ENCODE measurements at places on chromosomes 13 and 19.

DNA sequence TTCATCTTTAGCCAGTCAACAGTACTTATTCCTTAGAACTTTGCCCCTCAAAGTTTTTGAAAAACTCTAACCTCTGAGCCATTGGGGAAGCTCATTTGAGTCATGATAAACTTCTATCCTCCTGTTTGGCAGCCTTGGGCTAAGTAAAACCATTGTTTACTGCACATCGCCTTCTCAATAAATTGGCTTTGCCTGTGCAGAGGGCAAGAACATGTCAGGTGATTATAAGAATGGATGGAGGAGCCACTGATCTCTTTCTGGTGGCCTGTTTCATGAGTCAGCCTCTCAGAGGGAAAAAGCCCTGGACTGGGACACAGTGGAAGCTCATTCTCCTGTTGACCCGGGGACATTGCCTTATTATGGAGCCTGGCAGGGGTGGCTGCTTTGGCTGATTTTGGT, 19.4 kb upstream of the PSG4 start:
- DNase-seq, result no peak

- no peak for DNase-seq
Observed at GRCh38 chr13:100399455-100399854, 189.1 kb downstream of the GGACT start.

DNA sequence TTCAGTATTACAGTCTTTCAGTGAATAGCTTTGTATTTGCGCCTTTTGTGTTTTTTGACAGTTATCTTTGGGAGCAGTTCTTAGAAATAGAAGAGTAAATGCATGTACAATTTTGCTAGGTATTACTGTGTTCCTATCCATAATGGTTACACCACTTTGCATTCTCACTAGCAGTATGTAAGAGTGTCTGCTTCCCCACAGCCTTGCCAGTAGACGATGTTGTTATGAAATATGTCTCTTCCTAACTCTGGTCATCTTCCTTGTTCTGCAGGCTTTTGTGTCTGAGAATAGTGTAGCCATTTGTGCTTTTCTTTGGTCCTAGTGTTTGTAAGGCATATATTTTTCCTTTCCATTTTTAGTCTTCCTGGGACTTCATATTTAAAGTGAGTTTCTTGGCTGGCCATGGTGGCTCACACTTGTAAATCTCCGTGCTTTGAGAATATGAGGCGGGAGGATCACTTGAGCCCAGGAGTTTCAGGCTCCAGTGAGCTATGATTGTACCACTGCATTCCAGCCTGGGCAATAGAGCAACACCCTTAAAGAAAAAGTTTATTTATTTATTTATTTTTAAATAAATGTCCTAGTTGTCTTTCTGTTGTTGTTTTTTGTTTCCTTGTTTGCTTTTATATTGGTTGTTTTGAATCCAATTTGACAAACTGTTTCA, 140.3 kb downstream of the PDS5B start:
- DNase-seq, result no peak

DNA sequence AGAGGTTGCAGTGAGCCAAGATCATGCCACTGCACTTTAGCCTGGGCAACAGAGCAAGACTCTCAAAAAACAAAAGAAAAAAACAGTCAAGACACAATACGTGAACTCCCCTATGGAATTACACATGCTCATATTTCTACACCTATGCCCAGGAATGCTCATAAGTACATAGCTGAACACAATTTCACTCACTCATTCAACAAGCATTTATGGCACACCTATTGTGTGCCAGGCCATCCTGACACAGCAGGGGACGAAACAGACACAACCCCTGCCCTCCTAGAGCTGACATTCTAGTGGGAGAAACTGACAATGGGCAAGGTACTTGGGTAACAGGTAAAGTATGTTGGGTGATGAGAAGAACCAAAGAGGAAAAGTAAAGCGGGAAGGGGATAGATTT, 9.5 kb downstream of the AXL start:
- DNase-seq, result no peak

DNA sequence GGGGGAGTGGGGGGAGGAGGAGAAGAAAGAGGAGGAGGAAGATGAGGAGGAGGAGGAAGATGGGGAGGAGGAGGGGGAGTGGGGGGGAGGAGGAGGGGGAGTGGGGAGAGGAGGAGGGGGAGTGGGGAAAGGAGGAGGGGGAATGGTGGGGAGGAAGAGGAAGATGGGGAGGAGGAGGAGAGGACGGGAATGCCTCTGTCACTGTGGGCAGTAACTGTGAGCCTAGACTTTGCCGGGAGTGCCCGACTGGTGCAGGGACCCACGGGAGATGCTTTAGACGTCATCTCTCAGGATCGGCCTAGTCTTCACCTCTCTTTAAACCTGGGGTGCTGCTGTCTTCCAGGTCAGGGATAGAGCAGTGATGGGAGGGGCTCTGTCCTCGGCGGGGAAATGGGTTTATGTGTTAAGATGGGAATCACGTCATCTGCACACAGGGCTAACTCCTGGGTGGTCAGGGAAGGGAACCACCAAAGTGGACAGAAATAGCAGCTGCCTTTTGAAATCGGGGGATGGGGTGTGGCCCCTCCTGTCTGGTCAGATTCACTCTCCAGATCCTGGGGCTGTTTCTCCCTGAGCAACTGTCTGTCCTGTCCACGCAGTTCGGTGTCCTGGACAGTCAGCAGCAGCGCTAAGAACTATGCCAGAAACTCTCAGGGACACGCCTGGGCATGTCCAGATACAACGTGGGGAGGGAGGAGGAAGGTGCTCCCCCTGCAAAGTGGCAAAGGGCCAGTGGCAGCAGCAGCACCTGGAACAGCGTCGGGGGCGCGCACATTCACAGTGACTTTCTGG, 26.9 kb downstream of the GAS6 start:
- DNase-seq, result no peak

- DNase-seq, result peak; percentile 19
Observed at GRCh38 chr13:44437356-44438233, 64.0 kb downstream of the SERP2 start.

DNA sequence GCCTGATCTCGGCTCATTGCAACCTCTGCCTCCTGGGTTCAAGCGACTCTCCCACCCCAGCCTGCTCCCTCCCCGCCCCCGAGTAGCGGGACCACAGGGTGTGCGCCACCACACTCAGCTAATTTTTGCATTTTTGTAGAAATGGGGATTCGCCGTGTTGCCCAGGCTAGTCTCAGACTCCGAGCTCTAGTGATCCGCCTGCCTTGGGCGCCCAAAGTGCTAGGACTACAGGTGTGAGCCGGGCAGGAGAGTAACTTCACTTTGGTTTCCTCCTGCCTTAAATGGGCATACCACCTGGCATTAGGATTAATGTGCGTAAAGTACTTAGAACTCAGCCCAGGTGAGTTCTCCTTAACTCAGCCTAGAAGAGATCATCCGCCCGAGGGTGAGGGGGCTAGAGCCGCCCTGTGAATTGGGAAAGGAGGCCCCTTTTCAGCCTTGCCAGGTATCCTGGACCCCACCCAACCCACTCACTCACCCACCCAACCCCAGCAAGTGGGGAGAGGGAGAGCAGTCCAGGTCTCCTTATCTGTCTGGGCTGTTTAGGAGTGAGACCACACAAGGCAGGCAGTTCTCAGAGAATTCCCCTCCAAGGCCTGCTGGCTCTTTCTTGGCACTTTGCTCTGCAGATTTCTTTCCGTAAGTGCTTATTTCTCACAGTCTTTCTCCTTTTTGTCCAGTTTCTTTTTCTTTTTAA, 1.2 kb upstream of the ZFP36 start:
- DNase-seq, result no peak

DNA sequence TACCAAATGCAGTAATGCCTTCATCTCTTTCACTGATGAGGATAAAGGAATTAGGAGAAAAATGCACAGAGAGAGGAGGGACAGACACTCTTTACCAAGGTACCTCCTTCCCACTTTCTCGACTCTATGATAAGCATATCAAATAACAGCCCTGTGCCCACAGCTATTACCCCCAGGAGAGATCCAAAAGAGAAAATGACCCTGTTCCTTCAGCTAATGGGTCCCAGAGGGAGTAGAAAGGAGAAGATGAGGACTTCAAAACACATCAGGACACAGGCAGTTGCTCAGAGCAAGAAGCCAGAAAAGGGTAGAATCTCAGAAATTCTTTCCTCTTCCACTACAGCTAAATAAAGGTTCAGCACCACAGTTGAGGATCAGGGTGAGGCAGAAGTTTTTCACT, 80.6 kb downstream of the ABCC4 start:
- DNase-seq, result no peak

DNA sequence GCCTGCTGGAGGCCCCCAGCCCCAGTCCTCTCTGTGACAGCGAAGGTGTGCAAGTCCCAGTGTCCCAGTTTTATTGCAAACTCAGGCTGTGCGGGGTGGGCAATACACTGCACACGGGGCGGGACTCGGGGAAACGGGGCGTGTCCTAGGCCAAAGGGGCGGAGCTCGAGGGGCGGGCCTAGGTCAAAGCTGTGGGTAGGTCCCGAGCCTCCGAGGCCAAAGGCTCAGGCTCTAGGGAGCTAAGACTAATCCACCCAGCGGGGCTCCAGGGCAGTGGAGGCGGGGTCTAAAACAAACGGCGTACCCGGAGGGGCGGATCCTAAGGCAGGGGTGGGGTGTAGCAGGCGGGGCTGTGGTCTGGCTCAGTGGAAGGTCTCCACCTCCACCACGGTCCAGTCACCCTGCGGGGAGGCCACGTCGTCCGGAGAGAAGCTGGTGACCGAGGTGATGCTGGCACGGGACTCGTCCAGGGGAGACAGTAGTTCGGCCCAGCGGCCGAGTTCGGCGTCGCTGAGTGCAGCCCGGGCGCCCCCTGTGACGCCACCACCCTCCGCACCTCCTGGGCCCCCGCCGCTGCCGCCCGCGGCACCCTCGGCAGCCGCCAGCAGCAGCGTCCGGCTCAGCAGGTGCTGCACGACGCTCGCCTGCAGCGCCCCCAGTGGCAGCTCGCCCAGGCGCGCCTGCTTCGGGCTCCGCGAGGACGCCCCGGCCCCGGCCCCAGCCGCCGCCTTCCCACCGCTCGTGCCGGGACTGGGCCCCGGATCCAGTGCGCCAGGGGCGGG, 5.3 kb downstream of the PRR36 start:
- no peak for DNase-seq

- no peak for DNase-seq
Observed at GRCh38 chr13:97810152-97810551, 143.3 kb upstream of the IPO5 start.

DNA sequence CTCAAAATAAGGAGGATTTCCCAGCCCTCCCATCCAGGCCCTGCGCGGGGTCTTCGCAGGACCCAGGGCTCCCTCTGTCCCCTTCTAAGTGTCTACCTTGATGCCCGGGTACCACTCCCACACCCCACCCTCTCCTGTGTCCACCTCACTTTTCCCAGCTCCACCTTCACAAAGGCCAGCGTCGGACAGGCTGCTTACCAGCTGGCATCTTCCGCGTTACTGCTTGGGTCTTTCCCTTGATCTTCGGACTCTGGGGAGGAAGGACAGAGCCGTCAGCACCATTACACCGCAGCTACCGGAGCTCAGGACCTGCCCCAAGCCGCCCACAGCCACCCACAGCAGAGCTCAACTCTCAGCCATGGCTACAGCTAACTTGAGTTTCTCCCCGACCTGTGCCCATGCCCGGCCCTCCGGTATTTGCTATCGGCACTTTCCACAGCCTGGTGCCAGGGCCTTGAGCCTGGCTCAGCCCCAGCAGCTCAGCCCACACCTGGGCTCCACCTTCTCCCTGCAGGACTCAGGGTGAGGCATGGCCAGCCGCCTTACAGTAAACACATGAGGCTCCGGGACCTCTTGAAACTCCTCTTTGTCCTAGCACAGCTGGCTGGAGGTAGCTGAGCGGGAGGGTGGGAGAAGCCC, 3.8 kb downstream of the C13orf46 start:
- DNase-seq, result no peak

DNA sequence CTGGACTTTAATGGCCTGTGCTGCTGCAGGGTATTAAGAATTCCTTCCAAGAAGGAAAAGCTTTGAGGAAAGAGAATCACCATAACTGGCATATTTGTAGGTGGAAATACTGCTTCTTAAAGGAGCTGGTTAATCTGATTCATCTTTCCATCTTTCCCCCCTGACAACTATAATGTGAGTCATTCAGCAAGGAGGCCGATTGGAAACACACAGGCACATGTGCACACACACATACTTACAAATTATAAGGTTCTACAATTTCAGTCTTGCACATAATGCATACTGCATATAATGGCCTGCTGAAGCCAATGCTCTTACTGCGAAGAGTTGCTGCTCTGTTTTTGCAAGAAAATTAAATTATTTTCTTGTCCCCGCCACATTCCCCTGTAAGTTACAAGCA, 78.8 kb upstream of the TPP2 start:
- DNase-seq, result no peak

GRCh38 chr19:2768365-2769132, 14.5 kb downstream of the SGTA start:
- no peak for DNase-seq

DNA sequence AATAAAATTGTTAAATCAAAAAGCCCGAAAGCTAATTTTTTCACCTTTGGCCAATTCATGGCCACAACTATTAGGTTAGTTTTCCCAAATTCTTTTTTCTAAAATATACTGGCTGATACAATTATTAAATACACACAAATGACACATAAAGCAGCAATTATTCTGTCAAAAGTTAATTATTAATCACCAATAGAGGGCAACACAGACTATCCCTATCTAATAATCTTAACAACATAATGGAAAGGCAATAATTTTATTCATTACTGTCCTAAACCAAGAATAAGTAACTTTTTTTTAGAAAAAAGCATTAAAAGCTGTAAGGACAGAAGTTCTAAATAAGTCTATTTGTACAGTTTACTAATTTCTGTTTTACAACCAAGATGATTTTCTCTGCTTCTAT, 51.7 kb downstream of the KATNAL1 start:
- DNase-seq, result no peak

- DNase-seq, result no peak
Observed at GRCh38 chr13:44919104-44919804, 70.0 kb downstream of the NUFIP1 start.

GRCh38 chr13:45280751-45281634, 60.0 kb downstream of the TPT1 start:
- peak; percentile 36 for DNase-seq

DNA sequence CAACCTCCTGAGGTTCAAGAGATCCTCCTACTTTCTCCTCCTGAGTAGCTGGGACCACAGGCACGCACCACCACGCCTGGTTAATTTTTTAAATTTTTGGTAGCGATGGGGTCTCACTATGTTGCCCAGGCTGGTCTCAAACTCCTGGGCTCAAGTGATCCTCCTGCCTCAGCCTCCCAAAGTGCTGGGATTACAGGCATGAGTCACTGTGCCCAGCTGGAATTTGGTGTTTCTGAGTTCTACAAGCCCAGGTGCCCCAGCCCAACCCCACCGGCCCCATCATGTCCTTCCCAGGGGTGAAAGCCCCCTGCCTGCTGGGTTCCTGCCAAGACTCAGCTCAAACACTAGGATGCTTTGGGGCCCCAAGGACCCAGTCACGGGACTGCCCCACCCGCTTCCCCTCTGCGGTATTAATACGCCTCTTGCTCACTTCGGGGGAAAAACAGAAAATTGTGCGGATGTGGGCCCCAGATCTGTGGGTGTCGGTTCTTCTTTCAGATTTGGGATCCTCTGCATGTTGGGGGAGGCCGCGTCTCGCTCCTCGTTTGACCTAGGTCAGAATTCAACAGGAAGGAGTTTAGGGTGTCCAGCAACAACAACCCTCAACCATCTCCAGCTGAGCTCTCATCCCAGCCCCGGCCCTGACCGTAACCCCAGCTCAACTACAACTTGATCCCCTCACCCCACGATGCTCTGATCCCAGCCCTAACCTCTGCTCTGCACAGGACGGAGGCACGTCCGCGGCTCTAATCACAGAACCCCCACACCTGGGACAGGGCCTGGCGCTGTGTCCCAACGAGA, 3.7 kb upstream of the FCER2 start:
- no peak for DNase-seq

- DNase-seq, result no peak
Observed at GRCh38 chr13:30587231-30587630, 30.5 kb upstream of the USPL1 start.

- no peak for DNase-seq
Observed at GRCh38 chr13:33272531-33273124, 12.9 kb downstream of the STARD13 start.

Measured in right renal cortex interstitium (tissue), 3 donors.